ENCODE measurements at places on chromosomes 12 and 14. TPM values are rescaled to one million over a fixed set of nuclear protein-coding genes. Genes with fewer than 3 reads are reported as not detected.

The MYH7 gene
- polyA plus RNA-seq = not detected

The FGF6 gene
- not detected for polyA plus RNA-seq

The SSTR1 gene
- polyA plus RNA-seq = 7.8 TPM

The STRN3 gene
- polyA plus RNA-seq = 33.2 TPM

DNA sequence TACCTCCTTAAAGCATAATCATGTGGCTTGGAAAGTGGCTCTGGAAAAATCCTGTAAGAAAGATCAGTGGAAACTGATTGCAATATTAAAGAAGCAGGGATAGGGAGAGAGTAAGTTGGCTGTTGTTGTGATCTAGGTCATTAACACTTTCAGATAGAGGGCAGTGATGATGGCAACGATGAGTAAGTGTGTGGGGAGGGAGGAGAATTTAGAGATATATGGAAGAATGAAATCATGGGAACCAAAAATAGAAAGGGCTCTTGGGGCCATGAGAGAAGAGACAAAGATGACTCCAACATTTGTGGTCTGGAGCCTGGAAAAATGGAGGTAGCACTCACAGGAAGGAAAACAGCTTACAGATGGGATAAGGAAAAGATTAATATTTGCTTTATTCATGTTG lies 23.3 kb downstream of the SNRPF start:
- no peak overlapping the region for H3K27ac ChIP-seq
- DNase-seq = no peak
- no peaks in the 10 kb centered on the region for H3K27me3 ChIP-seq
- no peak overlapping the region for H3K4me3 ChIP-seq

- H3K4me1 ChIP-seq = no peaks in the 10 kb centered on the region
- no peaks in the 10 kb centered on the region for H3K36me3 ChIP-seq
- H3K27me3 ChIP-seq = no peaks in the 10 kb centered on the region
- H3K4me3 ChIP-seq = no peak overlapping the region
- no peak overlapping the region for H3K27ac ChIP-seq
Measured at GRCh38 chr14:95559203-95559602, 24.4 kb downstream of the GLRX5 start.

GRCh38 chr14:101008196-101008595 lies 104.7 kb upstream of the RTL1 start:
- no peak overlapping the region for H3K27ac ChIP-seq
- no peaks in the 10 kb centered on the region for H3K27me3 ChIP-seq
- no peak overlapping the region for H3K4me3 ChIP-seq
- H3K36me3 ChIP-seq = peaks cover 4% of the 10 kb centered on the region

DNA sequence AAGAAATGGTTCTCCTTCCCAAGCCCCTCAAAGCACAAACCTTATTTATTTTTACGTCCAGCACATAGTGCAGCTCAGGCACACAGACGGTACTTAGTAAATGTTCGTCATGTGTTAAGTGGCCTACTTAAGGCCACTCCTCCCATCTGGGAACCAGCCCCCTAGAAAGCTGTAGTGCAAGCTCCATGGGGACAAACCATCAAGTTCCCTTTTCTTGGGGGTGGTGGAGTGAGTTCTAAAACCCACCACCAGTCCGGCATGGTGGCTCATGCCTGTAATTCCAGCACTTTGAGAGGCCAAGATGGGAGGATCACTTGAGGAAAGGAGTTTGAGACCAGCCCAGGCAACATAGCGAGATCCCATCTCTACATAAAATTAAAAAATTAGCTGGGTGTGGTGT lies 49.4 kb downstream of the PITPNM2 start:
- H3K27ac ChIP-seq = no peak overlapping the region
- H3K27me3 ChIP-seq = no peaks in the 10 kb centered on the region
- no peaks in the 10 kb centered on the region for H3K36me3 ChIP-seq
- no peak overlapping the region for H3K4me3 ChIP-seq

GRCh38 chr14:87468531-87468930 lies 524.5 kb downstream of the GALC start:
- DNase-seq = no peak
- H3K4me1 ChIP-seq = no peaks in the 10 kb centered on the region
- no peak overlapping the region for H3K27ac ChIP-seq
- H3K36me3 ChIP-seq = no peaks in the 10 kb centered on the region

GRCh38 chr14:38198425-38198824 lies 9.3 kb upstream of the SSTR1 start:
- H3K27me3 ChIP-seq = no peaks in the 10 kb centered on the region
- H3K36me3 ChIP-seq = no peaks in the 10 kb centered on the region
- H3K4me1 ChIP-seq = no peaks in the 10 kb centered on the region
- no peak overlapping the region for H3K27ac ChIP-seq

GRCh38 chr12:10197879-10198278 lies 14.8 kb upstream of the GABARAPL1 start:
- H3K27ac ChIP-seq = no peak overlapping the region
- no peaks in the 10 kb centered on the region for H3K27me3 ChIP-seq
- H3K4me3 ChIP-seq = no peak overlapping the region

DNA sequence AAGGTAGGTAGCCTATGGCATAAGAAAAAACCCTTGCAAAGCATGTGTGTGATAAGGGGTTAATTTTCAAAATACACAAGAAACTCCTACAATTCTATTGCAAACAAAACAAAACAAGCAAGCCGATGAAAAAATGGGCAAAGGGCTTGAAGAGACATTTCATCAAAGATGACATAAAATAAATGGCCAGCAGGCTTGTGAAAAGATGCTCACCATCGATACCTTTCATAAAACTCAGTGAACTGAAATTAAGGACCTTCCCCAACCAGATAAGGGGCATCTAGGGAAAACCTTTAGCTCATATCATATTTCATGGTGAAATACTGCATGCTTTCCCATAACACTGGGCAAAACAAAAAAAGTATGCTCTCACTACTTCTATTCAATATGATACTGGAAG lies 131.2 kb downstream of the PPM1H start:
- DNase-seq = no peak
- no peaks in the 10 kb centered on the region for H3K27me3 ChIP-seq
- H3K4me3 ChIP-seq = no peak overlapping the region
- H3K27ac ChIP-seq = no peak overlapping the region

DNA sequence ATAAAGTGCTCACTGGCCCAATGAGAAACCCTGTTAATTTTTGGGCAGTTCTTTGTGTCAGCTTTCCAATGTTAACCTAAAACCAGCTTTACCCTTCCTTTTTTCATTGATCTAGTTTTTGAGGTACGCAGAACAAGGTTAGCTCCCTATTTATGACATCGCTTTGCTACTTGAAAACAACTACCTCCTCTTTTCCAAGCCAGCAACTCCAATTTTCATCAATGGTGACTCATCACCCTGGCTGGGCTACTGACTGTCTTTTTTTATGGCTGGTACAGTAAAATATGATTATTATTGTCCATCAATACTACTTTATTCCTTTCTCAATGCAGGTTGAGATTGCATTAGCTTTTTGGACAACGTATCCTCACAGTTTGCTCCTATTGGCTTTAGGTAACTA lies 22.5 kb upstream of the AKAP6 start:
- no peak overlapping the region for H3K4me3 ChIP-seq
- H3K4me1 ChIP-seq = no peaks in the 10 kb centered on the region
- no peak overlapping the region for H3K27ac ChIP-seq
- peak; percentile 23 for DNase-seq

All from fibroblast of lung (primary cell).